ENCODE measurements at places on chromosomes 7 and 10.

DNA sequence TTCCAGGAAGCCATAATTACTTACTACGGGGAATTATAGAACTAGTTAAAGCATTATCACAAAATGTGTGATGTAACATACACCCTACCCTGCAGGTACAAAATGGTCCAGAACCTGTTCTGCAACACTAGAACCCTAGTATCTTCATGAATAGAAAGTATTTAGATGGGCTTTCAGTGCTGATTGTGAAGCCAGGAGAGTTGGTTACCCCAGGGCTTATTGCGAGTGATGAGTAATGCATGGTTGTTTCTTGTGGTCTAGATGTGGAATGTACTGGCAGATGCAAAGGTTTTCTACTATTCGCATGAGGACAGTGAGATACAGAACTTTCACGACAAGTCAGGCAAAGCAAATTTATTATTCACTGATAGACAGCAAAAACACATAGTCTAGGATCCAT lies 33.6 kb upstream of the AGR3 start:
- DNase-seq = no peak

DNA sequence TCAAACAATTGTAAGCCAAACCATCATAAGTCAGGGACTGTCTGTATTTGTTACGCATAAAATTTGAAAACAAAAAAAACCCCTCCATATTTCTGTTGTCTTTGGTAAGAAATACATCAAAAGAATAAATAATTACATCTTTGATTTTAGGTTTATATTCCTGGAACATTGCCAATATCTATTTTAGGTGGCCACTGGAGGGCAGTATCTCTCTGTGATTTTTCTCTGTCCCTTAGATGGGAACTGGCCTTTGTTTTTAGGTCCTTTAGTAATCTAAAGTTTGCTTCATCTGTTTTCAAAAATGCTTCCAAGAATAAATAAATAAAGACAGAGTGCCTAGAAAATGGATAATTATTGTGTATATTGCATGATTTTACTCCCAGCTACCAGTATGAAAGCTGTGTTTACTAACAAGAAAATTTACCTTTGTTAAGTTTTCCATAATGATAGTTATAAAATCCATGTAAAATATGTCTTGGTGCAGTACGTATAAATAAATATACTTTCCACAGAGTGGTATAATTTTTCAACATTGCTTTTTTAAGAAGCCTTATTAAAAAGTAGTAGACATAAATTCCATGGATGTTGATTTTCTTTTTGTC lies 64.2 kb downstream of the PHYHIPL start:
- DNase-seq = no peak

- peak; percentile 85 for DNase-seq
These were observed at the start of gene ZNF37A for GRCh38 chr10:38094158-38094926. Gene ZNF37A, plus strand, starts transcription at chr10:38094337. Its CDS starts 2,281 bp downstream, at chr10:38096618.

- DNase-seq = no peak
These were observed 8.8 kb upstream of the SFTPA1 start for GRCh38 chr10:79601939-79602338.
